ENCODE measurements at places on chromosomes 2 and 18.

DNA sequence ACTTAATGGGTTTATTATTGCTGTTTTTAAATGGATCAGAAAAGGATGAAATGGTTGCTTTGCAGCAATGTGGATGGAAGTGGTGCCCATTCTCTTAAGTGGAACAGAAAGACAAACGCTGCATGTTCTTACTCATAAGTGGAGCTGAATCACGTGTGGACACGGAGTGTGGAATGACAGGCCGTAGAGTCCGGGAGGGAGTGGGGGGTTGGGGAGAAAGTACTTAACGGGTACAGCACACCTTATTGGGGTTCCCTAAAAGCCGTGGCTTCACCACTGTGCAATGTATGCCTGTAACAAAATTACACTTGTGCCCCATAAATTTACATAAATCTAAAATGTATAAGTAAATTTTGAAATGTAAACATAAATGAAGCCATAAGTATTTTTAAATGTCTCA is 64.0 kb upstream of the CTDP1 start:
- H3K4me1 ChIP-seq = no peaks in the 10 kb centered on the region
- H3K27ac ChIP-seq = no peak overlapping the region
- no peaks in the 10 kb centered on the region for H3K36me3 ChIP-seq

GRCh38 chr2:61288070-61288841 is 126.3 kb downstream of the C2orf74 start:
- no peaks in the 10 kb centered on the region for H3K27me3 ChIP-seq
- no peak overlapping the region for H3K4me3 ChIP-seq
- H3K27ac ChIP-seq = no peak overlapping the region

DNA sequence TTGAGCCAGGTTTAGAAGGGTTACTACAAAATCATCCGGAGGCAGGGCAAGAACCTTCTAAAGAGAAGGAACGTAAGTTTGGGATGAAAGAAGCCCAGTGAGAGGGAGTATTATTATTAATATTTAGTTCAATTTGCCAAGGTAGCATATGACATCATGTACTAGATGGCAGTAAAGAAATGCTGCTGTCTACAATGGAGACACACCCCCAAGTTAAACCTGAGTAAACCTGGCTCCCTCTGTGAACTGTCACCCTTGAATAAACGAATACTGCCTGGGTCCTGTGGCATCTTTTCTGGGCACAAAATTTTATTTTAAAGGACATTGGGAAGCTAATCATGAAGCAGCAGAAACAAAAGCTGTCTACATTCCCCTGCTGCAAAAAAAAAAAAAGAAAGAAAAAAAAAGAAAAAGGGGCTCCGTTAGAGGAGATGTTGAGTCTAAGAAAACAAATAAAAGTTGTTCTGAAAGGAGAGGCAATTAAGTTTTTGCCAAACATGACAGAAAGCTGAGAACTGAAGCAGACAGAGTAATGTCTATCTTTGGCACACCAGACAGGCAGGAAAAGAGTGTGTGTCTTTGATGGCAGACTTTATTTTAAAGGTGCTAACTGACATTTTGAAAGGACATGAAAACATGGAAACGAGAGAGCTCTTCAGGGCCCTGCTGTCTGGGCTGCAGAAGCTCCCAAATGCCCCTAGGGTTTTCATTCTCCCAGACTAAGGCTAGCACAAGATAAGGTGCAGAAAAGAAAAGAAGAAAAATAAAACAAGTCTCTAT is 557.7 kb upstream of the CHAC2 start:
- H3K27me3 ChIP-seq = no peaks in the 10 kb centered on the region
- DNase-seq = no peak
- no peaks in the 10 kb centered on the region for H3K4me1 ChIP-seq
- H3K27ac ChIP-seq = no peak overlapping the region

- H3K27ac ChIP-seq = peak overlapping the region; percentile 66
- no peaks in the 10 kb centered on the region for H3K27me3 ChIP-seq
- H3K4me1 ChIP-seq = peaks cover 83% of the 10 kb centered on the region
- peak overlapping the region; percentile 4 for H3K4me3 ChIP-seq
- H3K36me3 ChIP-seq = no peaks in the 10 kb centered on the region
- DNase-seq = peak; percentile 82
Measured at GRCh38 chr2:37625796-37626571, 45.5 kb downstream of the CDC42EP3 start.

DNA sequence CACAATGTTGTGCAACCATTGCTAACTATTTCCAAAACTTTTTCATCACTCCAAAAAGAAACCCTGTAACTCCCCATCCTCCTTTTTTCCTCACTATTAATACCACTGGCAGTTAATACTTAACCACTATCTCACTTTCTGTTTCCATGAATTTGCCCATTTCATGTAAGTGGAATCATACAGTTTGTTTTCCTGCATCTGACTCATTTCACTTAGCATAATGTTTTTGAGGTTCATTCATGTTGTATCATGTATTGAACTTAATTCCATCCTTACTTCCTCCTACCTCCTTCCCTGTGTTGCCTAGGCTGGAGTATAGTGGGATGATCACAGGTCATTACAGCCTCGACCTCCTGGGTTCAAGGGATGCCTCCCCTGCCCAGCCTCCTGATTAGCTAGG is 68.3 kb downstream of the FAM117B start:
- H3K27ac ChIP-seq = no peak overlapping the region
- H3K27me3 ChIP-seq = no peaks in the 10 kb centered on the region
- DNase-seq = no peak
- no peak overlapping the region for H3K4me3 ChIP-seq

- H3K4me3 ChIP-seq = no peak overlapping the region
- no peak for DNase-seq
- H3K27me3 ChIP-seq = no peaks in the 10 kb centered on the region
- H3K27ac ChIP-seq = no peak overlapping the region
- H3K36me3 ChIP-seq = no peaks in the 10 kb centered on the region
Measured at GRCh38 chr2:233021771-233022170, 8.7 kb upstream of the NGEF start.

GRCh38 chr2:121809607-121810006 is 54.2 kb downstream of the TSN start:
- H3K4me1 ChIP-seq = no peaks in the 10 kb centered on the region
- no peak for DNase-seq
- no peaks in the 10 kb centered on the region for H3K27me3 ChIP-seq
- H3K27ac ChIP-seq = no peak overlapping the region
- no peaks in the 10 kb centered on the region for H3K36me3 ChIP-seq

- no peak overlapping the region for H3K27ac ChIP-seq
- H3K36me3 ChIP-seq = no peaks in the 10 kb centered on the region
- DNase-seq = no peak
- no peak overlapping the region for H3K4me3 ChIP-seq
- no peaks in the 10 kb centered on the region for H3K4me1 ChIP-seq
Measured at GRCh38 chr18:39660141-39660540, 2094.5 kb upstream of the CELF4 start.

DNA sequence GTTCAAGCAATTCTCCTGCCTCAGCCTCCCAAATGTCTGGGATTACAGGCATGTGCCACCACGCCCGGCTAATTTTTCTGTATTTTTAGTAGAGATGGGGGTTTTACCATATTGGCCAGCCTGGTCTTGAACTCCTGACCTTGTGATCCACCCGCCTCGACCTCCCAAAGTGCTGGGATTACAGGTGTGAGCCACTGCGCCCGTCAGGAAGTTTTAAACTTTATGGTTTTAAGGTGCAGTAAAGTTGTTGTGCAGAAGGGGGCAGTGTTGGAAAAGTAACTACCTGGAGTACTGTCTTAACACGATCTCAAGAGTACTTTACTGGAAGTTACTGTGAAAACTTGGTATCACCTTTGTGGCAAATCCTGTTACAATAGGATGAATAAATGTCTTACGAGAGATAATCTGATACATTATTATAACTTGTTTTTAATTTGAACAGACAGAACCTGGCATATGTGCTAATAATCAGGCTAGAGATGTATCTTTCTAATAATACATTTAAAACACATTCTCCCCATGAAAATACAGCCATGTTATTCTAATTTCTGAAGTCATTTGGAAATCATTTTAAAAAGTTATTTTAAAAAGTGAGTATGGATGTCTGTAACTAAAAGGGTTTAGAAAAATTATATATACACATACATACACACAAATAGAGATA is 10.8 kb downstream of the SPDYA start:
- no peaks in the 10 kb centered on the region for H3K4me1 ChIP-seq
- H3K36me3 ChIP-seq = no peaks in the 10 kb centered on the region
- DNase-seq = peak; percentile 64
- no peaks in the 10 kb centered on the region for H3K27me3 ChIP-seq

GRCh38 chr2:30178618-30179434 is 32.0 kb downstream of the YPEL5 start:
- no peak for DNase-seq
- H3K36me3 ChIP-seq = no peaks in the 10 kb centered on the region
- no peaks in the 10 kb centered on the region for H3K4me1 ChIP-seq
- no peak overlapping the region for H3K27ac ChIP-seq
- no peaks in the 10 kb centered on the region for H3K27me3 ChIP-seq
- no peak overlapping the region for H3K4me3 ChIP-seq

GRCh38 chr2:41872646-41873045 is 175.2 kb upstream of the PKDCC start:
- H3K27ac ChIP-seq = no peak overlapping the region
- no peaks in the 10 kb centered on the region for H3K27me3 ChIP-seq
- H3K36me3 ChIP-seq = no peaks in the 10 kb centered on the region

- H3K36me3 ChIP-seq = no peaks in the 10 kb centered on the region
- H3K4me1 ChIP-seq = peaks cover 8% of the 10 kb centered on the region
- no peak overlapping the region for H3K4me3 ChIP-seq
- no peaks in the 10 kb centered on the region for H3K27me3 ChIP-seq
Measured at GRCh38 chr2:65043001-65043400, 13.2 kb upstream of the CEP68 start.

- H3K4me3 ChIP-seq = no peak overlapping the region
- DNase-seq = no peak
- no peak overlapping the region for H3K27ac ChIP-seq
- H3K27me3 ChIP-seq = no peaks in the 10 kb centered on the region
- H3K4me1 ChIP-seq = no peaks in the 10 kb centered on the region
- no peaks in the 10 kb centered on the region for H3K36me3 ChIP-seq
Measured at GRCh38 chr2:195898505-195899191, 170.0 kb downstream of the DNAH7 start.

DNA sequence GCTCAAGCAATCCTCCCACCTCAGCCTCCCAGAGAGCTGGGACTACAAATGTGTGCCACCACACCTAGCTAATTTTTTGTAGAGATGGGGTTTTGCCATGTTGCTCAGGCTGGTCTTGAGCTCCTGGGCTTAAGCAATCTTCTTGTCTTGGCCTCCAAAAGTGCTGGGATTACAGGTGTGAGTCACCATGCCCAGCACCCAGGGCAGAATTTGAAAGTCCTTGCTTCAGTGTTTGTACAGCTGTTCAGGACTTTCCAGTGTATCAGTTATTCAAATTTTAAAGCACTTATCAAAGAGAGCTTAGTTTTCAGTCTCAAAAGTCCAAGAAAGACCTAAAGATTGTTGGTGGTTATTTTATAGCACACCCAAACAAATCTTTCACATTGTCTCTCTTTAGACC is 43.6 kb upstream of the VPS54 start:
- H3K4me1 ChIP-seq = peaks cover 19% of the 10 kb centered on the region
- H3K4me3 ChIP-seq = no peak overlapping the region
- no peaks in the 10 kb centered on the region for H3K36me3 ChIP-seq
- H3K27me3 ChIP-seq = no peaks in the 10 kb centered on the region
- DNase-seq = no peak
- H3K27ac ChIP-seq = no peak overlapping the region

DNA sequence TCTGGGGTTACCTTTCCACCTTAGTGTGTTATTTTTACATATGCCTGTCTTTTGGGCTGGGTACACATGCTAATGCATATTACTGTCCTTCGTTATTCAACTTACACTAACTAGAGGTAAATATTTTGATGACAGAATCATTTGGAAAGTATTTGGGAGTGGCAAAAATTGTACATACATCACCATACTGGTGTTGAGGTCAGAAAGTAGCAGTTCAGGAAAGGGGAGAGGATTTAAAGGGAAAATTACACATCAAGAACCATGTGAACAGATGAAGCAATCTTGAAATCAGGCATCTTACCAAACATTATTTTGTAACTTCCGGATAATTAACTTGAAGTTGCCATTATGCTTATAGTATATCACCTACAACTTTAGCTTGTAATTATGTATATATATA is 379.7 kb downstream of the RND3 start:
- H3K27me3 ChIP-seq = no peaks in the 10 kb centered on the region
- no peaks in the 10 kb centered on the region for H3K4me1 ChIP-seq
- H3K4me3 ChIP-seq = no peak overlapping the region
- no peak for DNase-seq

- H3K27me3 ChIP-seq = no peaks in the 10 kb centered on the region
- no peak overlapping the region for H3K4me3 ChIP-seq
- no peaks in the 10 kb centered on the region for H3K4me1 ChIP-seq
Measured at GRCh38 chr2:240930631-240931318, 24.6 kb downstream of the CROCC2 start.

DNA sequence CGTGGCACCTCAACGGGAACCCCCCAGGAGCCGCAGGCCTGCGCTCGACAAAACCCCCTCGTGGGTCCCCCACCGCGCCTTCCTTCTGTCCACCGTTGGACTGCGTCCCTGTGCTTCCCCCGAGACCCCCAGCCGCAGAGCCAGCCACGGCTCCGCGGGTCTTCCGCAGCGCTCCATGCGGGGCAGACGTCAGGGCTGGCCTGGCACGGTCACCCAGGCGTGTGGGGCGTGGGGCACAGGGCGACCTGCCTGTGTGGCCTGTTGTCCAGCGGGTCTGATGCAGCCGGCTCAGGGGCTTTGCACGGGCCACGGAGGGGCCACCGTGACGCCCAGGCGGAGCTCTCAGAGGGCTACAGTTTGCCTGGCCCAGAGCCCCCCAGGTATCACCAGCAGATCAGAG is 11.0 kb downstream of the NFATC1 start:
- H3K27ac ChIP-seq = peak overlapping the region; percentile 87
- no peaks in the 10 kb centered on the region for H3K27me3 ChIP-seq
- peak overlapping the region; percentile 49 for H3K4me3 ChIP-seq
- H3K4me1 ChIP-seq = peaks cover 54% of the 10 kb centered on the region

DNA sequence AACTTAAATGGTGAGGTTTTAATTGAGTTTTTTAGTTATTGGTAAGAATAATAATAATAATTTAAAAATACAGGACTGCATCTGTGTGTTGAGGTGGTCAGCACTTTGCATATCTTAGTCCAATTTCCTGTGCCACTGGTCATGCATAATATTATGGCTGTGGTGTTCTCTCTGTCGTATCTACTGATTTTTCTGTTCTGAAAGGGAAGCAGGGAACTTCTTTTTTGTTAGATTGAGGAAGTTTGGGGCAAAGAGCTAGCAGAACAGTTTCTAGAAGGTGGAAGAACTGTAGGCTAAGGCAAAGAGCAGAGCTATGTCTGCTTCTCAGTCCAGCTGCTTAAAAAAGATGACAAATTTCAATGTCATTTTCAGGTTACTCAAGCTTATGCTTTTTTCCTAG is 74.3 kb downstream of the XRCC5 start:
- H3K4me3 ChIP-seq = no peak overlapping the region
- H3K4me1 ChIP-seq = peaks cover 53% of the 10 kb centered on the region
- no peak overlapping the region for H3K27ac ChIP-seq
- H3K36me3 ChIP-seq = peaks cover 15% of the 10 kb centered on the region
